Activated T-helper 2 cell treated with anti-CD3 and anti-CD28 coated beads, Interferon-gamma antibody, Interleukin-2, Interleukin-4, amounts not matched to agents 10 μg/mL and 5 μg/mL and 100 μg/mL, durations not matched to agents 14 hours and 24 hours and 36 hours (primary cell): ENCODE measurements at places on chromosomes 3 and 15.
A peak's percentile ranks its signal among the peaks of the same experiment; 100 is the strongest.

DNA sequence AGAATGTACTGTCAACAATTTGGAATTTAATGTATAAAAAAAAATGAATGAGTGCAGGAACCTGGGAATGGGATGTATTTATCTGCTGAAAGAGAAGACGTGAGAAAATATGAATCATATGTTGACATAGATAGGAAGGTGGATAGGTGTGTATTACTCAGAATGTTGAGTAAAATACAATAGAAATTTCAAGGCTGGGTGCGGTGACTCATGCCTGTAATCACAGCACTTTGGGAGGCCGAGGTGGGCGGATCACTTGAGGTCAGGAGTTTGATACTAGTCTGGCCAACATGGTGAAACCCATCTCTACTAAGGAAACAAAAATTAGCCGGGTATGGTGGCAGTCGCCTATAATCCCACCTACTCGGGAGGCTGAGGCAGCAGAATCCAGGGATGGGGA is 202.8 kb downstream of the CADM2 start:
- no peak for DNase-seq

DNA sequence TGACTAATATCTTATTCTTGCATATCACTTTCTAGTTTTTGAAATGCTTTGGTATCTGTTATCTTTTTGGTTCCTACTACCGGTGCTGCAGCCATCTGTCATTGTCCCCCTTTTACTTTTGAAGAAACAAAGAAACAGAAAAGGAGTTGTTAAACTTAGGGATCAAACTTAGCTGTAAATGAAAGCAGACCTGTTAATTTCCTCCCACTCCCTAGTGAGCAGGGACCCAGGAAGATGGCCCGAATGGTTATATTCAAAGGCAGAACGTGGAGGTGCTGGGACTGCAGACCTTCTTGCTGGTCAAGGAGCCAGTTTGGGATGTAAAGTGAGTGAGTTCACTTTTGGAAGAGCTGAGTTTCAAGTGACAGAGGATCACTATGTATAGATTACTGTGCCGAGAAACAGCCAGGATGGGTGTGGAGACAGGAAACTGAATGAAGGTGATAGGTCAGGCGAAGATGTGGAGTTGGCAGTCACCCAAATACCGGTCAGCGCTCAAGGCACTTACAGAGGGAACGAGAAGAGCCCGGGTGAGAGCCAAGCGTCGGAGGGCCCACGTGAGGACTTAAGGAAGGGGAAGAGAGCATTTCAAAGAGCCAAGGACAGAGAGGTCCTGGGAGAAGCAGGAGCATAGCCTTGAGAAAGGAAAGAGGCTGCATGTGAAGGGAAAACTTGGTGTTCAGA is 20.1 kb downstream of the KBTBD8 start:
- DNase-seq = no peak

- no peak for DNase-seq
These were observed 435.4 kb upstream of the GOLIM4 start for GRCh38 chr3:168531116-168531515.

GRCh38 chr15:74322558-74323180 is 44.8 kb downstream of the CYP11A1 start:
- DNase-seq = peak; percentile 27

DNA sequence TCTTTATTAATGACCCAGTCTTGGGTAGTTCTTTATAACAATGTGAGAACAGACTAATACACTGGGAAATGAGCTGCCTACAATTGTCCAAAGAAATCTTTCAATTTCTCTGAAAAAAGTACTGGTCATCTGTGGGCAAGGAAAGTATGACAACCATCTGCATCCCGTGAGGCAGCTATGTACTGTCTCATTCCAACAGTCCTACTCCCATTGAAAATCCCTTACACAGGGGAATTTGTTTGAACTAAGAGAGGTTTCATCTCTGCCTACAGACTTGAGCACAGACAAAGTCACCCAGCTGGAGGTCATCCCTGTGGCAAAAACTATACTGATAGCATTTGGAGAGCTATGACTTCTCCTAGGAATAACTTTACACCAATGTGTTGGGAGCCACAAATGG is 27.1 kb downstream of the SHC4 start:
- DNase-seq = no peak

DNA sequence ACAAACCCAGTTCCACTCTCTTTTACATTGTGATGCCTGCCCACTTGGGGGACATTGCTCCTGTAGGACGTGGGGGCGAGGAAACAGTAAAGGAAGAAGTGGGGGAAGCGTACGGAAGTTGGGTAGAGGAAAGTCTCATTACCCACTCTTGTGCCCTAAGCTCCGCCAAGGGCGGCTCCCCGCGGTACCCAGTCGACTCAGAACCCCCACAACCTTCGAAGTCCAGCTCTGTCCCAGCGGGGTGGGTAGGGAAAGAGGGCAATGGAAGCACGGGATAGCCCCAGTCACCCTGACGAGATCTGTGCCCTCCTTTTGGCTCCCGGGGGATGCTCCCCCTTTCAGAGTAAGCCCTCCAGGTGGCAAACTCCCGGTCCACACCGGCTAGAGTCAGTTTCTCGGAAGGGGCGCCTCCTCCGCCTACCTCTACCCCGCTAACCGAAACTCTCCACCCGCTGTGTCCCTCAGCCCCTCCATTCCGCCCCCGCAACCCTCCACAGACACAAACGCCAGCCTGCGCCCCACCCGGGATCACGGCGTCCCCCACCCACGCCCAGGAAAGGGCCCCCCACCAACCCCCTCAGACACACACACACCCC is 527 bp downstream of the CSNK1G1 start:
- no peak for DNase-seq

GRCh38 chr3:159187232-159187631 is 385.4 kb downstream of the MFSD1 start:
- DNase-seq = no peak

GRCh38 chr3:187267306-187267705 is 24.2 kb downstream of the MASP1 start:
- no peak for DNase-seq

DNA sequence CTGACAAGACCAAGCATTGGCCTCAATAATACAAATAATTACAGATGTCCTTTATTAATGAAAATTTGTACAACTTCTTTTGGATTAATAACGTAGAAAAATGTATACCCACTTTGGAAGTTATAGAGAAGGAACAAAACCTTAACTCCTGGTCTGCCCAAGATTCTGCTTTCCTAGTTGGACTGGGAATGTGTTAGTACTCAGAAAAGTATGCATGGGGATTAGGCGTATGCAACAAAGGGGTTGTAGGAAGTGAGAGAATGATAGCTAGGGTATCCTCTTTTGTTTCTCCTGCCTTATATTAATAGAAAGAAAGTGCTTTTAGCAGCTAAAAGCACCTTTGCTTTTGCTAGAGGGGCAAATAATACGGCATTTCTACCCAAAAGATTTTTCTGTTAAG is 116.2 kb upstream of the LRRFIP2 start:
- no peak for DNase-seq

DNA sequence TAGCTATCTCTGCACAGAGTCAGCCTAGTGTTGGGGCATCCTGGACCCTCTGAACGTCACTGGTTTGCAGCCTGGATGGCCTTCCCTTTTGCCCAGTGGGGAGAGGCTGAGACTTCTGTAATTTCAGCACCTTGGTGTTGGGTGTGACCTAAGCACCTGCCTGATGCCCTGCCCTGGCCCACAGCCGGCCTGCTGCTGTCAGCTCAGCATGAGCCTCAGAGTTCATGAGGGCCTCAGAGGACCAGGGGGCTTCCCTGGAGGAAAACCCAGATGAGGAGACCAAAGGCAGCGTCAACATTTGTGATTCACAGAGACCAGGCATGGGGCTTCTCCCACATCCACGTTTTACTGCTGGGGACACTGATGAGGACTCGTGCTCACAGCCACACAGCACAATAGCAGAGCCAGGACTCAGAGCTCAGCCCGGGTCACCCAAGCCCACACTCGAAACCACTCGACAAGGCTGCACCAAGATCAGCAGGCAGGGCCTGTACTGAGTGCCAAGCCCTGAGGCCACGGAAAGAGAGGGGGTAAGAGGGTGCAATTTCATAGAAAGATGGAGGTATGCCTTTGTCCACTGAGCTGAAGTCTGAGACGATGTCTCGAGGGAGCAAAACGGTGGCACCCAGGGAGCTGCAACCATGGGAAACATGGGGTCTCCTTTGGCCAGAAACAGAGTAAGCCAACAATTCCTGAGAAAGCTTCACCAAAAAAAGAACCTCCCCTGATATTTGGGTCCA is 9.9 kb upstream of the GP9 start:
- no peak for DNase-seq

DNA sequence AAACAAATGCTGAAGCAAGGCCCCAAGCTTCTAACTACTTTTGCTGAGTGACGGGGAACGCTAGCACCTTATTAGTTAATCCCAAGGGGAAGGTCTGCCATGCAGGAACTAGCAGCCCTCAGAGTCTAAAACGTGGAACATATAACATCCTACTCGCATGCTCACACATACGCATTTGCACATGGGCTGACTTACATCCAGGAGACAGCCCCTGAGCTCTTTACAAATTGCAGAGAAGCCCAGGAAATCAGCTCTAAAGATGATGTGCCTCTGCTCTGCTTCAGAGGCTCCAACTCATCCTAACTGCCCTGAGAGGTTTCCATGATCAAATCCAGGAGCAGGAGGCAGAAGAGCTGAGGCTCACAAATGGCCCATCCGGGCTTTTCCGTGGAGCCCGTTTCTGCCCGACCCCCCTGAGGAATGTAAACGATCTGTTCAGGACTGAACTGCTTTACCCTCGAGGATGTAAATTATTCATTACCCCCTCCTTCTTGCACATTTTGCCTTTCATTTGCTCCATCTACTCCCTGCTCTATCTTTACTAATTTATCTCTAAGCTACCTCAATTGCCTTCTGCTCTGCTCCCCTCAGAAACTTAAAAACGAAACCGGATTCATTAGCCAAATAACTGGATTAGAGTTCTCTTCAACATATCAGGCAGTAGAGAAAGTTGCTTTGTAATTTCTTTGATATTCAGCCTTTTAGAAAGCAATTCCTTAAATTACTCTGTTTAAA is 141.9 kb upstream of the CCDC54 start:
- DNase-seq = no peak

DNA sequence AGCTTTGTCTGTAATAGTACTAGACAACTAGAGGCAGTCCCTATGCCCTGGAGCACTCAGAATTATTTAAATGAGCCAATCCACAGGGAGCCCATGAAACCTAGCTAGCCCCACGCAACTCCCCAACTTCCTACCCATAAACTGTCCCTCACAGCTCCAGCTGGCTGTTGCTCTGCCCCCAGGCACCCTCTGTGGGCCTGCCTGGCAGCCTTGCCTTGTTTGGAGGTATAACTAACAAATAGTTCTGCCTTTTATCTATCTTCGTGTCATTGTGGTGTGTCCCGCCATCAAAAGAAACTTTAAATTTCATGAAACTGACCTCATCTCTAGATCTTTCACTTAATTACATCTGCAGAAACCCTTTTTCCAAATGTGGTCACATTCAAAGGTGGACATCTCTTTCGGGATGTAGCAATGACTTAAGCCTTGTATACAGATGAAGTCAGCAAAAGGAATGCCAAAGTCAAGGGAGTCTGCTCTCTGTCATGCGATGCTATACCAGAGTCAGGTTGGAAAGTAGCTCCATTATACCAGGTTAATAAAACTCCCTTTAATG is 1.8 kb upstream of the RTP3 start:
- no peak for DNase-seq

DNA sequence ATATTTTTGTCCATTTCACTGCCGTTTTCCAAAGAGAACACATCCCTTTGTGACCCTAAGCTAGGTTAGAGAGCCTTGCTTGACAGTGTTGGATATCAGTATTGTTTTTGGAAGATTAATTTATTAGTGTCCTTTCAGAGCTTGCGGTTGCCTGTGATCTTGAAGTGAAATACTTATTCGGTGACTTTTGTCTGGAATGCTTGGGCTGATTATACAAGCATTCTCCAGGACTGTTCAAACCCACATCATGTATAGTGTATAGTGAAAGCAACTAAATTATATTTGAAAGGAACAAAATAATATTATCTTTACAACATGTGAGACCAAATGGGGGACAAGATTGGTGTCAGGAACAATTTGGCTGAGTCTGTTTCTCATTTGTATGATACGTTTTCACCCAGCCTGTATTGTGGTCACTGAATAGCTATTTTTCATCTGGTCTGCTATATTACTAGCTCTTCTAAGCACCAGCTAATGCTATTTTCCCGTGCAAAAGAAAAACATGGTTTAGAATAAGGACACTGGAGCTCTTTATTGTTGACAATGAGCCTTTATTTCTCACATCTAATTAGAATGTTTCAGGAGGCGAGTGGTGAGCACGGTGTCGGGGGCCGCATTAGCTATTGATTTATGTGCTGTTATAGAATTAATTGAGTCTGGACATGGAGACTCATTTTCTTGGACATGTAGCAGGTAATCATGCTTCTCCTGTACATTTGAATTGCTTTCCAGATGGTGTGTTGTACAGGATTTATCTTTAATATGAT is 158.1 kb downstream of the APBA2 start:
- no peak for DNase-seq

GRCh38 chr3:171333784-171334464 is 126.3 kb downstream of the TNIK start:
- DNase-seq = no peak

GRCh38 chr15:75763137-75763611 is 50.5 kb upstream of the CSPG4 start:
- DNase-seq = no peak

DNA sequence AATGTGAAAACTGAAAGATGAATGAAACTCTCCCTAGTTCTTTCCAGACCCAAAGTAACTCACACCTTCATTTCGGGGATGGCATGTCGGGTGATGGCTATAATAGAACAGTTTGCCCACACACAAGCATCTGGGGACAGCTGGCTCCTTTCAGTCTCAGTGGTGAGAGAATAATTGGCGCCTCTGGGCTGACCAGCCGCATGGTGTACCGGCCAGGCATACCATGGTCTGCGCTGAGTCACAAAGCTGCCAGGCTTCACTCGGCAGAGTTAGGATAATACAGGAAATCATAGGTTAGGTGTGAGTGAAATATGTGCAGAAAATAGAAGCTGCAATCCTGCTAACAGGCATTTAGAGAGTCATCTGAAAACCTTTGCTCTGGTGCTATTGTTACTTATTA is 80.4 kb upstream of the IGF1R start:
- DNase-seq = no peak

GRCh38 chr15:68990231-68990991 is 24.1 kb upstream of the NOX5 start:
- no peak for DNase-seq

- peak; percentile 6 for DNase-seq
These were observed 216.5 kb downstream of the SNRPN start for GRCh38 chr15:25171111-25171811.

GRCh38 chr3:17182166-17182565 is 297.4 kb downstream of the PLCL2 start:
- no peak for DNase-seq
